ENCODE measurements at places on chromosomes 5 and 9. TPM values are rescaled to one million over a fixed set of nuclear protein-coding genes. Genes with fewer than 3 reads are reported as not detected.

DNA sequence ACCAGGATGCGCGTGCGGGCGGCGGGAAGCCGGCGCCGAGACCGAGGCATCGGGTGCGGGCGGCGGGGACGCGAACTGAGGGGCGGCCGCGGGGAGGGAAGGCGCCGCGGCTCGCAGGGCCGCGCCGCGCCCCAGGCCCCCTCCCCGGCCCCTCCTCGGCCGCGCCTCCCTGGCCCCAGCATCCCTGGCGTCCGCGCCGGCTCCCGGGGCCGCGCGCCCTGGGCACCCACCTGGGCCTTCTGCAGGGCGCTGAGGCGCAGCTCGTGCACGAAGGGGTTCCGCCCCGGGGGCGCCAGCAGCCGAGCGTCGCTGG lies 324 bp downstream of the LPCAT1 start:
- DNase-seq = no peak

DNA sequence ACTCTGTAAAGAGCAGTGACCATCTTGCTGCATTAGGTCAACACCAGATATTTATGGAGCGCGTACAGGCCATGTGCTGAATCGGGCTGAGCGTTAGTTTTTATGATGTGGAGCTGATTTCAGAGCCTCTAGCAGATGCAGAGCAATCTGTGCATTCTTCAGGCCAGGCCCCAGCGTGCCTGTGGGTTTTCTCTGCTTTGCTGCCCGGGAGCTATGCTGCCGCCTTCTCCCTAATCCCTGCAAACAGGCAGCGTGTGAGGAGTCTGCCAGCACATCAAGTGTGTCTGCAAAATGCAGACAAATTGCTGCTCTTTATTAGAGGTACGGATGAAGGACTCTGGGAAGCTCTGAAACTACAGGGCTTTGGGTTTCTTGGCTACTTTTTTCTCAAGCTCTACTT lies 170.0 kb downstream of the NTRK2 start:
- DNase-seq = no peak

Gene ATP6V1G1
- 158 TPM for total RNA-seq

- peak; percentile 3 for DNase-seq
These were observed 92.1 kb upstream of the IER5L start for GRCh38 chr9:129270205-129270604.

Gene ZMYND19
- 92.1 TPM for total RNA-seq

DNA sequence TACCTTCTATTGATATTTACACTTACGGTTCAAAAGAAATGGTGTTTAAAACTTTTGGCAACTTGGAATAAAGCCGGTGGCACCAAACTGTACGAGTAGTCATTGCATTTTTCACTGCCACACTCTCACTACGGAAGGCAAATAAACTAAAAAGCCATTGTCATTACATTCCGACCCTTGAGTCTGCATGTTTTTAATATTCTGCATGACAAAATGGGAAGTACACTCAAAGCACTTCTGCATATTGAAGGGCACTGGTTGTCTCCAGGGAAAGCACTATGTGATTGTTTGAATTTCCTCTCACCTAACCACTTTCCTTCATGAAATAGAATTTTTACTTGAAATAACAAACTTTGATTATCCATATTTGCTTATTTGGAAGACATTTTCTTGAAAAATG lies 426.3 kb downstream of the CETN3 start:
- DNase-seq = no peak

- no peak for DNase-seq
These were observed 10.8 kb upstream of the STOM start for GRCh38 chr9:121380846-121381245.

DNA sequence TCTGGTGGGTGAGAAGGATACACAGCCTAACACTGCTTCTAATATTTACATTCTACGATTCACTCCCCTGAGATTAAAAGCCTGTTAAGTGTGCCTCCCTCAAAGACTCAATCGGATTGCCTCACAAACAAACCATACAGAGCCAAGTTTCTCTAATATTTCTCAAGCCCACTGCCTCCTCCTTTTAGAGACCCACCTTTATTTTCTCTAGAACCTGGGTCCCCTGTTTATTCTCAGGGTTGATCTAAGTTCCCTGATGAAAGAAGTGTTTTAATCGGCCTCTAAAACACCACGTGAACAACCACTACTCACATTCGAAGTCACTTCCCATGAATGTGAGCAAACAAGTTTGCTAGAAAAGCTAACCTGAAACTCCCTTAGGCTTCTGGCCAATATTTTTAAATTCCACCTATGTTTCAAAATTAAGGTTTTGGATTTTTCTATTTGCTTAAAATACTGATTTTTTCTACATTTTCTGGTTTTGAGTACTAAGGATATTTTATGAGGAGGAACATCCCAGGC lies 76.5 kb downstream of the GLIS3 start:
- no peak for DNase-seq

Gene GPR151
- total RNA-seq = 0.07 TPM

DNA sequence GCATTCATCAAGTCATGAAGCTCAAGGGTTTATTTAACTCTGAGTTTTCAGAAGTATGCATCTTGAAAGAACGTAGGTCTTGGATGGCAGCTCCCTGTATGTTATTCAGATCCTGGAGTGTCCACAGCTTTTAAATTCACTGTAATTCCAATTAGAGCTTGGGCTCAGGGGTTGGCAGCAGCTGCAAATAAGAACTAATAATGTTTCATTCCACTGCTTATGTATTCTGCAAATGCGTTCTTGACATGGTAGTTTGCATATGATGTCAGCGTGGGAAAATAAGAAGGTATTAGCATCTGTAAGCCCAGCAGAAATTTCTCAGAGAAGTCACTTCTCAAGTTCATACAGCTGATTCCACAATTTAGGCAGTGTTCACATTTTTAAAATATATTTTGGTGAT lies 58.4 kb downstream of the RORB start:
- no peak for DNase-seq

Data from H7 (cell line).